Stimulated activated CD4-positive, alpha-beta T cell treated with anti-CD3 and anti-CD28 coated beads, Interleukin-4, amount 100 ng/mL, for 48 hours (primary cell): ENCODE measurements at places on chromosomes 7 and 10.

DNA sequence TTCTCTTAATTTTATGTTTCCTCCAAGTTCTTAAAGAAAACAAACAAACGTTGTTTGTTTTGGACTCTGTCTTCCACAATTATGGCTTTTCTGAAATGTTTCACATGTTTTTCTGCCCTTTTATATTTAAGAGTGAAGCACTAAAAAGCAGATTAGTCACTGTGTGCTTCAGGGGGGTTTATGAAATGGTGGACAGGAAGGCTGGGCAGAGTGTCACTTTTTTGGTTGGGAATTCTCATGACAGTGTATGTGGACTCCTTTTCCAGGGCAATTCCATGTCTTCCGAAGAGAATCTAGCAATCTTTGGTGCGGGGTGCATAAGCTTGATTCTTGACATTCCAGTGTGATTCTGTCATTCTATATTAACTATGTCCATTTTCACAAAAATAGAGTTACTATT lies 669.4 kb downstream of the PARD3 start:
- DNase-seq: no peak

- no peak for DNase-seq
Measured at GRCh38 chr10:131692176-131692575, 208.6 kb upstream of the PPP2R2D start.

GRCh38 chr7:117127585-117128168 lies 174.4 kb downstream of the ST7 start:
- DNase-seq: peak; percentile 16

DNA sequence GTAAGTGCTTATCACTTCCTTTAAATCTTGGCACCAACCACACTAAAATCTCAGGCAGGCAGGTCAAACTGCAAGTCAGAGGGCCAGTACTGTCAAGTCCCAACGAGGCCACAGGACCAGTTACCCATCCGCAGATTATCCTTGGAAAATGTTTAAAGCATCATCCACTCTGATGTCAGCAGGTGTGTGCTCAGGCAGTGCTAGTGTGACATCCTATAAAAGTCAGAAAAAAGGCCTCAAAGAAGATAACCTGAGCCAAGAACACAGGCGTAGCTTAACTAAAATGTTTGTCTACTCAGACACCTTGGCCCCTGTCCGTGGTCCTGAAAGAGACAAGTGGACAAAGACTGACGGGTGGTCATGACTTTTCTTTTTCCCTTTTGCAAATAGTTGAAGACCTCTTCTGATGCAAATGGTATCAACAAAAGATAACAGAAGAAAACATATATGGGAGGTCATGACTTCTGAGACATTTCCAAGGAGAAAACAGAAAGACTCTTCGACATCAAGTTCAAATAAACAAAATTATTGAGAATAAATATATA lies 309.3 kb downstream of the KCNMA1 start:
- peak; percentile 1 for DNase-seq

DNA sequence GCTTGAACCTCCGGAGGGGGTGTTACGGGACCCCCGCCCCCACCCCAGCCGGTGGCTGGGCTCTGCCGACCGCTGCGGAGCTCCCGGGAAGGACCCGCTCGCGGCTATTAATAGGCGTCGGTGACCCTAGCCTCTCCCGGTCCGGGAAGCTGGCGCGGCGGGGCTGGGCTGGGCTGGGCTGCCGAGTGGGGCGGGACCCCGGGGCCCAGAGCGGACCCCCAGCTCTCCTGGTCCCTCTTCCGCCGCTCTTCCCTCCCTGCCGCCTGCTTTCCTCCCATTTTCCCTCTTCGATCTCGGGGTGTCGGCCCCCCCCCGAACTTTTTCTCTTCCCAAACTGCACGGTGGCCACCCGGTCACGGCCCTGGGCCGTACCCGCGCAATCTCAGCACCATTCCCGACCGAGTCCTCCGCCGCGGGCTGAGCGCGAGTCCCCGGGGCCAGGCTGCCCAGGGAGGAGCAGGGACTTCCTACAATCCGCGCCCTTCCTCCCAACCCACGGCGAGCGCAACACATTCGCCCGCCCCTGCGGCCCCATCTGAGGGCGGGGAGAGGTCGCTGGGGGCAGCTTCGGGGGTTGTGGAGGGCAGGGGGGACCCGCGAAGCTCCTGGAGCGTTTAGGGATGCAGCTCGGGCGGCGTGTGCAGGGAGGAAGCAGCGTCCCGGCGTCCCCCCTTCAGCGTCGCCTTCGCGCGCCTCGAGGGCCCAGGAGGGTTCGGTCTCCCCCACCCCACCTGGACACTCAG lies 3.1 kb upstream of the ELFN1 start:
- DNase-seq: no peak

- DNase-seq: no peak
Measured at GRCh38 chr10:47322300-47323061, at the start of gene GDF2. GDF2 (plus strand) TSS chr10:47322454; CDS start chr10:47322669, 215 bp downstream.
